Amniotic epithelial cell (primary cell): ENCODE measurements at places on chromosomes 6 and 20.
A peak's percentile ranks its signal among the peaks of the same experiment; 100 is the strongest.

DNA sequence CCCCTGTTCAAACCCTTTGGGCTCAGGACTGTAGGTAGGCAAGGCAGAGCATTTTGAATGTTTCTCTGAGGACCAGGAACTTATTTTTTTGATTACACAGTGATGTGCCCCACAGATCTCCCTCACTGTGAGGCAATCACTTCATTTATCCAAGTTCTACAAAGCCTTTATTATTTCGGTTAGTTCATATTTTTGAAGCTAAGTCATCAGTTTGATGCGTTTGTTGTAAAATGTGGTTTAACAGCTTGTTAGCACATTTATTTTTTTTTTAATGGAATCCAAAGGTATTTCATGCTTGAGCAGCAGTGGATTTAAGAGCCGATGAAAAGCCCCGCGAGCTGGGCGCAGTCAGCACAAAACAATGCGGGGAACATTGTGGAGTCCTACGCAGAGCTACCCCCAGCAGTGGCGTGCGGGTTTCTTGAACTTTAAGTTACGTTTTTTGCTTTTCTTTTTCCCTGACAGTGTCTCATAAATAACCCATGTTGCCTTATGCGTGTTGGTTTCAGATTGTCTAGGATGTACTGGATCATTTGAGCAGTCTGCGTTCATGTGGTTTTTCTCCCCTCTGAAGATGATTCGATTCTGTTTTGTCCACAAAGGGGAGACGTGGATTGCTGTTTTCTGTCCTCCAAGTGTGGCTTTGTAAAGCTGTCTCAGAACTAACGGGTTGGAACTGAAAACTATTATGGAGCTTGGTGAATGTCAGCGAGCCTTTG is 233.6 kb upstream of the BMP2 start:
- peak; percentile 90 for DNase-seq

DNA sequence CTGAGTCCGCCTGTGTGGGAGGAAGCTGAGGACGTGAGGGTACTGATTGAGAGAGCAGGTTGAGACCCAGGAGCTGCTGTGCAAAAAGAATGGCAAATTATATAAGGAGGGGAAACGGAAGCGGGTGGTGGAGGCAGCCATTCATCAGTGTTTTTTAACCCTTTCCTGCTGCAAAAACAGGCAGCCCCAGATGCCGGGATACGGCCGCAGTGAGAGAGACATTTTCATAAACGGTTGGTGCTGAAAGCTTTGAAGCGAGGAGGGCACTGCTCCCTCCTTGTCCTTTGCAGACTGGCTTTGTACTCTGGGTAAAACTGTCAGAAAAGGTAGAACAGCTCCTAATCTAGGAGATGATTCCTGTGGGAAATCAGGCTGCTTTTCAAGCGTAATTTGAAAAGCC is 56.4 kb downstream of the TTI1 start:
- DNase-seq = no peak

DNA sequence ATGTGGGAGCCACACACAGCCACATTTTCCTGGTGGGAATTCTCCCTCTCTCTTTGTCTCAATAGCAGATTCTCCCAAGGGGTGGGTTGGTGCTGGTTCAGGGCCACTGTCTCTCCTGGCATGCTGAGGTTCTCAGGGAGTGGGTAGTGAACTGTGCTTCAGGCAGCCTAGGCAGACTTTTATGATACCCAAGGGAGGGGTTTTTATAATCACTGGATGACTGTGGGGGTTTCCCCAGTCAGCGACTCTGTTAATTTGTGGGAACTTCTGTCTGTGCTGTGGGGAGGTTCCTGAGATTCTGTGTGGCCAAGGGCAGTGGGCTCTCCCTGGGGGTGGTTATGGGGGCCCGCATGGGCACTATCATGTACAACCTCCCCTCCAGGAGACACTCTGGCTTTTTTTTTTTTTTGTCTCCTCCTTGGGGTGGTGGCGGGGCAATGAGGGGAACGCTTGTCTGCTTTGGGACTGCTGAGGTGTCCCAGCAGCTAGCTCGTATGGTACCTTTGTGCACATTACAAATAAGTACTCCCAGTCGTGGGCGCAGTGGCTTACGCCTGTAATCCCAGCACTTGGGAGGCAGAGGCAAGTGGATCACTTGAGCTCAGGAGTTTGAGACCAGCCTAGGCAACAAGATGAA is 10.0 kb downstream of the PTK7 start:
- DNase-seq = no peak

- peak; percentile 87 for DNase-seq
These were observed 62.3 kb downstream of the TRAM2 start for GRCh38 chr6:52514514-52514913.

- DNase-seq = no peak
These were observed 2.2 kb downstream of the PCED1A start for GRCh38 chr20:2838170-2838797.

- DNase-seq = no peak
These were observed 3.5 kb downstream of the TFAP2A start for GRCh38 chr6:10411131-10411970.

DNA sequence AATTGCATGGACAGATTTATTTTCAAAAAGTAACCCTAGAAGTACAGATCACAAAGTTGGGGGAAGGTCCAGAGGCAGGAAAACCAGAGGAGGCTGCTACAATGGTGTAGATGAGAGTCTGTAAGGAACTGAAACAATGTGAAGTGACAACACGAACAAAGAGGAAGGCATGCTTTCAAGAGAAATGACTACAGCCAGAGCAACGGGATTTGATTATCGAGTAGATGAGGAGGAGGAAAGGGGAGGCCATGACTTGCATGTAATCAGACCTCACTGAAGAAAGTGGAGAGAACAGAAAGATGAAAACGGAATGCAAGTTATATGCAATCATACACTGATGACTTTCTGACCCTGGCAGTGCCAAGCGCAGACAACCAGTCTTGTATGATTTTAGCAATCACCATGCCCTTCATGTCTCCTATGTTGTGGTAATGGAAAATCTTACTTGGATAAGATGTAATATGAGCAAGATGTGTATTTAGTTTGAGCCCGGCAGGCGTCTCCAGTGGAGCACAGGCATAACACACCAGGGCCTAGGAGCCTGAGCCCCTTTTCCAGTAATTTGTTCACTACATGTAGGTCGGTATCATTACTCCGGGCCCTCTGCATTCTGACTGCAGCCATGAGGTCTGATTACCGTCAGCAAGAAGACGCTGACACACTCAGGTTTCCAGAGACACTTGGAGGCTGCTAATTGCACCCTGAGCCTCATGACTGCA is 34.0 kb upstream of the FAM83C start:
- peak; percentile 89 for DNase-seq

- no peak for DNase-seq
These were observed 80.4 kb upstream of the POPDC3 start for GRCh38 chr6:105259913-105260889.

DNA sequence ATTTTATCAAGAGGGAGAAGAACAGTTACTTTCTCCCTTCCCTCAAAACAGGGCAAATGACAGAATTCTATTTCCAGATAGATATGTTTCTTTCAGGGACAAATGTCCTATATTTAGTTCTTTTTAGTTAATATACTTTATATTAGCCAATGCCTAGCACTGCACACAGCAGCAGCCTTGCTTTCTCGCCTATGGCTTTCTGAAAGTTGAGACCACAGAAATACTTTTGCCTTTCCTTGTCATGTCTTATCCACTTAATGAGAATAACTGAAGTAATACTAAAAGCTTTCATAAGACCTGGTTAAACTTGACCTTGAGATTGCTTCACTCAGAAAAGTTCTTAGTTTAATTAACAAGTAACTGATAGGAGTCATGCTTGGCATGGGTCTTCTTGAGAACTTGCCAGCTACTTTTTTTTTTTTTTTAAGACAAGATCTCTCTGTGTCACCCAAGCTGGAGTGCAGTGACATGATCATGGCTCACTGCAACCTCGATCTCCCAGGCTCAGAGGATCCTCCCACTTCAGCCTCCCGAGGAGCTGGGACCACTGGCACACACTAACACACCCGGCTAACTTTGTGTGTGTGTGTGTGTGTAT is 159.3 kb downstream of the CDKAL1 start:
- peak; percentile 93 for DNase-seq

GRCh38 chr20:53867741-53868351 is 202.5 kb downstream of the BCAS1 start:
- no peak for DNase-seq

DNA sequence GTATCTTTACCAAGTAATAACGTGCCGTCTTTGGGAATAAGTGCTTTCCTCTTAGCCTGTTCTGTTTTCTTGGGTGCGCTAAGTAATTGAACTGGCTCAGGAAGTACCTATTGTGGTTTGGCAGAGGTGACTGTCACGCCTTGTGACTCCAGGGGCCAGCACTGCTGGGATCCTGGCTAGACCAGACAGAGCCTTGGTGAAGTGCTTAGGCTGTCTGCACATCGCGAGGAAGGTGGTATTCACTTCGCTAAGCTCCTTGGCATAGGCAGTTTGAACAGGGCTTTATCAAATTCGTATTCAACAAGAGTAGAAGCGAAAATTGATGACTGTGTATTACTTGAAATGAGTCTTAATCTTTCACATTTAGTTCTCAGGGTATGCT is 17.6 kb downstream of the PRDM1 start:
- no peak for DNase-seq

GRCh38 chr6:125075741-125076481 is 77.7 kb upstream of the TPD52L1 start:
- no peak for DNase-seq

DNA sequence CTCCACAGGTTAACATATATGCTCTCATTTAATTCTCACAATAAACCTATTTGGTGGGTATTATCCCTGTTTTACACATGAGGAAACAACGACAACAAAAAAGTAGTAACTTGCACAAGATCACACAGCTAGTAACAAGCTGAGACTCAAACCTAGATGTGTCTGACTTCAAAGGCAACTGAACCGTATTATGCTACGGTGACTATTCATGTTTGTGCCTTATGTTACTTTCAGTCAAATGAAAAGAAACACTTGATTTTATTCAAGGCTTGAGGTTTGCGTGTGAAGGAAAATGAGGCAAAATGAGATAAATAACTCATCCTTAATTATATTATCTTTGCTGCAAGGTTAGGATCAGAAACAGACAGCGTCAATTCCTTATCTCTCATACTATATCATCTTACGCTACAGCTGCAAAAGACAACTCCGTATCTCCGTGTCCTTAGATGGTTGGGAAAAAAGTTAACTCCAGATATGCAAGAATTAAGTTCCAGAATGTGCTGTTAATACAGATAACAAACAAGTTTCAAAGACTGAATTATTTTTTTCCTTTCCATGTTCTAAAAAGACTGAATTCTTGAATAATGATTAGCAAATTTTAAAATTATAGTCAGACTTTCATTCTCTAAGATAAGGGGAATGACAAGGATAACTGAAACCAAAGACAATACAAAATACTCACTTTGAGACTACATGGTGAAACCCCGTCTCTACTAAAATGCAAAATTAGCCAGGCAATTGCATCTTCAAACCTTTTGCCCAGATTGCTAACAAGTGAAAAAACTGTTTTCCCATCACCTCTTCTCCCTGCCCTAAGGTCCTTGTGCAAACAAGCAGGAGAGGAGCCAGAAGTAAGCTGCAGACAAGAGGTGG is 27.8 kb downstream of the STAU1 start:
- DNase-seq = peak; percentile 49
